ENCODE measurements at places on chromosomes 1 and 21. TPM values are rescaled to one million over a fixed set of nuclear protein-coding genes. Genes with fewer than 3 reads are reported as not detected.

Gene LRRC3
- total RNA-seq, result 1.7 TPM

Gene MFAP2
- total RNA-seq, result 0.95 TPM

Gene PSMB4
- 442 TPM for total RNA-seq

Gene AQP10
- total RNA-seq, result not detected

Gene KCNA2
- total RNA-seq, result 0.01 TPM

Gene CLEC20A
- not detected for total RNA-seq

Gene HAPLN2
- 0.25 TPM for total RNA-seq

Gene WLS
- 17.3 TPM for total RNA-seq

Gene COL6A2
- total RNA-seq, result 14.6 TPM

Gene KIAA0040
- total RNA-seq, result 0.95 TPM

Gene GSTM5
- total RNA-seq, result not detected

Gene DUSP23
- total RNA-seq, result 70.1 TPM

Gene ANKRD34A
- total RNA-seq, result 0.20 TPM

Gene SH2D1B
- total RNA-seq, result 0.12 TPM

Gene MPZ
- 0.13 TPM for total RNA-seq

Gene CD160
- not detected for total RNA-seq

Gene UMODL1
- not detected for total RNA-seq

Gene CRYZL1
- total RNA-seq, result 12.2 TPM

Gene SPRR3
- total RNA-seq, result not detected

Gene DDAH1
- total RNA-seq, result 8.7 TPM

Gene FCN3
- total RNA-seq, result not detected

Gene HRNR
- total RNA-seq, result not detected

Gene PBX1
- total RNA-seq, result 13.5 TPM

Gene TNFRSF18
- total RNA-seq, result 0.17 TPM

Gene TMPRSS3
- 0.25 TPM for total RNA-seq

Gene SLFNL1
- total RNA-seq, result not detected

Gene GBP6
- total RNA-seq, result not detected

Gene CFHR2
- not detected for total RNA-seq

Gene NTNG1
- total RNA-seq, result not detected

Gene NOS1AP
- total RNA-seq, result 0.18 TPM

Gene GPR161
- 15.0 TPM for total RNA-seq

Gene HFM1
- 0.07 TPM for total RNA-seq

Gene PCSK9
- total RNA-seq, result 3.1 TPM

Gene SMCP
- not detected for total RNA-seq

Gene SIK1
- 9.1 TPM for total RNA-seq

Gene SLC66A1
- total RNA-seq, result 19.3 TPM

Gene OXCT2
- total RNA-seq, result 0.55 TPM

Gene RAB42
- total RNA-seq, result 3.9 TPM
